GM23248 (cell line): ENCODE measurements at places on chromosomes 1 and 21.

DNA sequence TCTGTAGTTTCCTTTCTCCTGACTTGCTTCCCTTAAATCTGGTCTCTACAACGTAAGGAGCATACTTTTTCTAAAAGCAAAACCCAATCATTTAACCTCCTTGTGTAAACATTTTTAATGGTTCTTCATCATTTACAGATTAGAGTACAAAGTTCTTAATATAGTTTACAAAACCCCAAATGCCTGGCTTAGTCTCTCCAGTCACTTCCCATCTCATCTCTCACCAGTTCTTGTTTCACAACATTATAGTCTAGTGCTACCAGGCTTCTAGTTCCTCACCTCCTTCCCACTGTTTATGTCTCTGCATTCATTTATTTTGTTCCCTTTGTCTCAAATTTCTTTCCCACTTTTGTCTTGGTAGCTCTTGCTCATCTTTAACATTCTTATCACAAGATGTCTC is 168.4 kb downstream of the FASLG start:
- DNase-seq, result no peak

GRCh38 chr1:94011709-94012595 is 102.7 kb upstream of the GCLM start:
- no peak for DNase-seq

GRCh38 chr1:24910751-24911650 is 19.1 kb downstream of the RUNX3 start:
- DNase-seq, result no peak

- peak; percentile 70 for DNase-seq
These were observed 23.5 kb upstream of the RSBN1 start for GRCh38 chr1:113835686-113836290.

DNA sequence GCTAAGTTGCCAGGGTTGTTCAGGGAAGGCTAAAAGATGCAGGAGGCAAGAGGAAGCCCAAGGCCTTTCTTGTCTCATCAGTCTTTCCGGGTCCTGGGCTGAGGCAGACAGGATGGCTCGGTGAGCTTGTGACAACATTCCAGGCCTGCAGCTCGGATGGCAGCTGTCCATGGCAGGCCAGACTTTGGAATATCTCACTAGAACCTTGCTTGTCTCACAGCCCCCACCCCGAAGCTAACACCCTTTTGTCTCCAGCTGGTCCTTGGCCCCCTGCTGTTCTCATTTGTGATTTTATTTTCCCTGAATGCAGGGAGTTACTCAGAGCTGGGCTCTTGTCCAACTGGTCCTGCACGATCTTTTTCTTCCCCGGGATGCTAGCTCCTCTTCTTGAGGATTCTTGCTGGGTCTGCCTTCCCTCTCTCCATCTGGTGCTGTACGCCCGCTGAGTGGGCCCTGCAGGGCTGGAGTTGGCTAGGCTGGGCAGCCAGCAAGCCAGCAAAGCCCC is 477.2 kb upstream of the CAMK1G start:
- DNase-seq, result peak; percentile 75

DNA sequence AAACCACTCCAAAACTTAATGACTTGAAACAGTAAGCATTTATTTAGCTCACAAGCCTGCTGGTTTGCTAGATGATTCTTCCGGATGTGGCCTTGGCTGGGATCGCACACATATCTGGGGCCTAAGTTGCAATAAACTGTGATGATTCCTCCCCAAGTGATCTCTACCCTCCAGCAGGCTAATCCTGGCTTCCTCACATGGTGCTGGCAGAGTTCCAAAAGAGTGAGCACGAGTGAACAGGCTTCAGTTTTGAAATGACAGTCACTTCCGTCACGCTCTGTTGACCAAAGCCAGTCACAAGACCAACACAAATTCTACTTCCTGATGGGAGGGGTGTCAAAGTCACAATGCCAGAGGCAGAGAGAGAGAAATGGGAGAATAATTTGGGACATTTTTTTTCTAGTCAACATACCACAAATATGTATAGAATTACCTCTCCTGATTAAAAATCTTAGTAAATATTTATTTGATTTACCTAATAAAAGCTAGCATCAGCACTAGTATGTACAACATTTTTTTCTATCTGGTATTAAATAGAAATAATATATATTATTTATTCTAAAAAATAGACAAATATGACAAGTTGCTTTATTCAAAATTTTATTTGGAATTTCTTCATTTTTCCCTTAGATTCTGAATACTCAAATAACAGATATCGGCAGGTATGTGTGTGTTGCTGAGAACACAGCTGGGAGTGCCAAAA is 292.7 kb downstream of the TPR start:
- DNase-seq, result peak; percentile 53

DNA sequence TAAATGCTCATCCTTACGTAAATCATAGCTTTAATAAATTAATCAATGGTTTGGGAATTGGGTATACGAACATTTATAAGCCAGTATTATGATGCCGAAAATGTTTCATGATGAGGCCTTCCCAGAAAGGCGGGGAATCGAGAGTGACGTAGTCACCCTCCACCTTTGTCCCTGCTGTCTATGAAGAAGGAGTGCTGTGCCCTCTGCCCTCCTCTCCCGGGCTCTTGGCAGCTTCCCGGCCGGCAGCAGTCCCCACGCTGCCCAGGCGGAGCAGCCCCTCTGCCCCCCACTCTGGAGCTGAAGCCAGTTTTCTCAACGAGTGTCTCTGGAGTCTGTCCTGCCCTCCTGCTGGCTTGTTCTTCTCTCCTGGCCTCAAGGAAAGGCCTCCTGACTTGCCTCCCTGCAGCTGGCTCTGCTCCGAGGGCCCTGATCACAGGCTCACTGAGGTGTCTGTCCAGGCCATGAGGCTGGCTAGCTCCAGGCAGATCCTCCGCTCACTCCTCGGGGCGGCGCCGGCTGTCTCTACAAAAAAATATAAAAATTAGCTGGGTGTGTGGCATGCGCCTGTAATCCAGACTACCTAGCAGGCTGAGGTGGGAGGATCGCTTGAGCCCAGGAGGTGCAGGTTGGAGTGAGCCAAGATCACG is 150.7 kb upstream of the COL6A1 start:
- DNase-seq, result no peak

DNA sequence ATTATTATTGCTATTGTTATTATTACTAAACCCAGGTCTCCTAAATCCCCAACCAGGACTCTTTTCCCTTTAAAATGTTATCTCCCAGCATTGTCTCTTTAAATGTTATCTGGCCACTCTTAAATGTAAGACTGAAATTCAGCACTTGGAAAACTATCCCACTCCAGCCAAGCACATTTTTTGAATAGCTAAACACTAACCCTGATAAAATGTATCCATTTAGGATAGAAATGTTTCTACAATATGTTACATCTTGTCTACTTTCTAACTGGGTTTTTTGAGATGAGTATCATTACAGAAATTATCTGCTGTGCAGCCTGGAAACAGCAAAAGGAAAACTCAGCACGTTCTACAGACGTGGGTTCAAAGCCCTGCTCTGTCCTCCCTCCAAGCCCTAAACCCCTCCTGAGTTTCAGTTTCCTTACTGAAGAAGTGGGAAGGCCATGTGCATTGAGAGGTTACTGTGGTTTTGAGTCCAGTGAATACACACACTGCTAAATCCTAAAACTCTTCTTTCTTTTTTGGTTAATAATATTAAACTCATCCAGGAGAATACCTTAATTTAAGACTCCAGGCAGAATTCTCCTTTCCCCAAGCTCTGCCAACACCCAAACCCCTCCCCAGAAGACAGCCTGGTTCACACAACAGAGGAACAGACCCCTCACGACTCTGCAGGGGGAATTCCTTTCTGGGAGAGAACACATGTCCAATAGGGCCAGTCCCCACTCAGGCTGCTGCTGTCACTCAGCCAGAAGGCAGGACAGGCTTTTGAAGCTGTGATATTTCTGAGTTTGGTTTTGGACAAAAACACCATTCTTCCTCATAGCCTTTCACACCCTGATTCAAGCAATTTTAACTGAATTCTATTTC is 41.9 kb downstream of the HIVEP3 start:
- DNase-seq, result peak; percentile 41

DNA sequence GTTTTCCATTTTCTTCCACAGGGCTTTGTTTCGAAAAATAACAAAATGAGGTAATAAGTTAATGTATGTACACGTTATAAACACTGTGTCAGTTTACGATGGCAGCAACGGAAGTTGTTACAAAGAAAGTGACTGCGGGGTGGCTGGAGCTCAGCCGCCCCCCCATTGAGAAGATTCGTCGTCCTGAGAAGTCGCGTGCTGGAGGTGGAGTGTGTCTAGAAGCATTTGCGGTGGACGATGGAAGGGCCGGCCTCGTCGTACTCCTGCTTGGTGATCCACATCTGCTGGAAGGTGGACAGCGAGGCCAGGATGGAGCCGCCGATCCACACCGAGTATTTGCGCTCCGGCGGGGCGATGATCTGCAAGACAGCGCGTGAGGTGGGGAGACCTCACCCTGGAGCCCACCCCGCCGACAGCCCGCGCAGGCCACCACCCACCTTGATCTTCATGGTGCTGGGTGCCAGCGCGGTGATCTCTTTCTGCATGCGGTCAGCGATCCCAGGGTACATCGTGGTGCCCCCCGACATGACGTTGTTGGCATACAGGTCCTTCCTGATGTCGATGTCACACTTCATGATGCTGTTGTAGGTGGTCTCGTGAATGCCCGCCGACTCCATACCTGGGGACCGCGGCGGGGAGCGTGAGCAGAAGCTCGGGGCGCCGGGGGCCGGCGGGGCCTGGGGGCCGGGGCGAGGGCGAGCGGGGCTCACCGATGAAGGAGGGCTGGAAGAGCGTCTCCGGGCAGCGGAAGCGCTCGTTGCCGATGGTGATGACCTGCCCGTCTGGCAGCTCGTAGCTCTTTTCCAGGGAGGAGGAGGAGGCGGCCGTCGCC is 2.4 kb downstream of the ACTA1 start:
- peak; percentile 20 for DNase-seq

DNA sequence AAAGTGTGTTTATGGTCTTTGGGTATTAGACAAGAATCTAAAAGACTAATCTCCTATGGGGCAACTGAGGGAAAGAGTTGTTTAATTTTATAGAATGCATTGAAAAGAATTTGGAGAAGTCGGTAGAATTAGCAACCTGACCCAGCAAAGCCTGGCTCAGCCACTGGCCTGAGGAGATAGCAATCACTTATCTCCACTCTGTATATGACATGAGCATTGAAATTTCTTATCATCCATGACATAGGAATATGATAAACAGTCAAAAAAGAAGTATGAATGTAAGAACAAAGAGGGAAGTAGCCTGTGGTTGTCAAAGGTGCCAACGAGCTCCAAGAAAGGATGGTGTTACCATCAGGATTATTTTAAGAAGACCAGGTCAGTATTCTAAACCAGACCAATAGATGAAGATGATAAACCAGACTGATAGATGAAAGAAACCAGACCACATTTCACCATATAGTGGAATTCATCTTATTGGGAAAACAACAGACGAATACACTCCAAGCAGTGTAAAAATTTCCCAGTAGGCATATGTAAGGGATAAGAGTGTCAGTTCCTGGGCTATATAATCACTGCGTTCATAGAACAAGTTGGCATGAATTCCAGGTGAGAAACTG is 35.7 kb downstream of the ASTN1 start:
- DNase-seq, result no peak

- peak; percentile 65 for DNase-seq
These were observed 317.0 kb downstream of the USP25 start for GRCh38 chr21:16046656-16047330.

- DNase-seq, result no peak
These were observed 6.7 kb upstream of the PADI6 start for GRCh38 chr1:17365293-17365692.

GRCh38 chr1:69952676-69953075 is 252.7 kb downstream of the LRRC40 start:
- DNase-seq, result no peak

DNA sequence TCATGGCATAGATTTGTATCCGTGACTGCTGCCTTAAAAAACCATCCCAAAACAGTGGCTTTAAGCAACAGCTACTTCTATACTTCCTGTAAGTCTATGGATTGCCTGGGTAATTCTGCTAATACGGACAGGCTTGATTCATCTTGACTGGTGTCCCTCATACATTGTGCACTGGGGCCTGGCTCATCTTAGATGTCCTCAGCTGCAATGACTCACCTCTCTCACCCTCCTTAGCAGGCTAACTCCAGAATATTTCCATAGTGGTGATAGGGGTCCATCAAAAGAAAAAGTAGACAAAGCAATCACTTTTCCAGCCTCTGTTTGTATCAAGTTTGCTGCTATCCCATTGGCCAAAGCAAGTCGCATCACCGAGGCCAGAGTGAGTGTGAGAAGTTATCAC is 409.1 kb upstream of the KAZN start:
- no peak for DNase-seq

GRCh38 chr21:36678538-36678937 is 20.4 kb upstream of the SIM2 start:
- no peak for DNase-seq

GRCh38 chr21:35102488-35103371 is 53.6 kb upstream of the RUNX1 start:
- no peak for DNase-seq

- DNase-seq, result peak; percentile 92
These were observed 257.3 kb downstream of the KCNJ6 start for GRCh38 chr21:37658817-37659458.

DNA sequence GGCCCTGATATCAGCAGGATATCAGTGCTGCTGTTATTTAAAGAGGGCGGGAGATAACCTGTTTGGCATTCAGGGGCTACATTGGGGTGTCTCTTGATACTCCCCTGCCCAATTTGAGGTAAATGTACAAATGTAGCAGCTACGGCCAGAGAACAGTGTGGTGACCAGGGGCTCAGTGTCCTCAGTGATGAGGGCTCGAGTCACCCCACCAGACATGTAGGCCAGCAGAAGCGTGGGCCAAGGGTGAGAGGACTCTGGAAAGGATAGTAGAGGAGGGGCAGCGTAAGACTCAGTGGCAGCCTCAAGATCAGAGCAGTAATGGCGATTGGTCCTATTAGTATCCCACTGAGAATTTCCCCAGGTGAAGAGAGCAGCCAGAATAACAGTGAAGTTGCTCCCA is 108.4 kb downstream of the XCL2 start:
- DNase-seq, result no peak

- DNase-seq, result peak; percentile 65
These were observed 88.9 kb downstream of the CRB1 start for GRCh38 chr1:197356723-197357533.

DNA sequence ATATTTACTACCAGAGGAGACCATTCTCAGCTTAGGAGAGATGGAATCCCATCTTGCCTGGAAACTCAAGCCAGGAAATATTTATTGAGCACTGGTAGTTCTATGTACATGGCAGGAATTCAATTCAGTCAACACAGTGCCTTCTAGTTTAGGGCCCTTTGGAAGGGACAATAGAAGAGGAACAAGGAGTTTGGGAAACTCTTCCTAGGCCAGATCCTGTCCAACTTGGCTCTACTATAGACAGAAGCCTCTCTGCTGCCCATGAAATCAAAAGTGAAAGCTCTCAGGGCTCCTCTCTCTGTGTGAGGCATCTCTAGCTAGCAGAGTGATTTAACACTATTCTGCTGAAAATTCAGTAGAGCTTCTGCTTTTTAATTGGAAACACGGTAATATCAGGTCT is 244.6 kb upstream of the MAP1LC3C start:
- DNase-seq, result no peak

DNA sequence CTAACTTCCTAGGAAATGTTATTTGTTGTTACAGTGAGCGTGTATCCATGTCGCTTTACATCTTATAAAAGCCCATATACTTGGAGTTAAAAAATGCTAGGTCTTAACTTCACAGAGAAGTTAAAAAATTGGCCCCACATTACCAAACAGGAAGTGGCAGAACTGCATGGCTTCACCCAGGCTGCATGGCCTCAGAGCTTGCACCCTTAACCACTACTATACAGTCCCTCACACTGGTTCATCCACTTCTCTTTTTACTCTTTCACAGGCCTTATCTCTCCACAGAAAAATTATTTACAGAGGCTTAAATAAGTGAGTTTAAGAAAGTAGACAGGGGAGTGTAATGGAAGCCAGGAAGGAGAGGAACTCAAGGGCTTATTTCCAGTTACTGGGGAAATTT is 402.5 kb downstream of the HHAT start:
- no peak for DNase-seq
